ENCODE measurements at places on chromosomes 5 and 9. TPM values are rescaled to one million over a fixed set of nuclear protein-coding genes. Genes with fewer than 3 reads are reported as not detected.
A peak's percentile ranks its signal among the peaks of the same experiment; 100 is the strongest.

GRCh38 chr5:1008451-1009358, at the start of gene NKD2:
Gene NKD2 (plus strand): TSS chr5:1008802. CDS start chr5:1009058, 256 bp downstream.
- peak; percentile 36 for DNase-seq

GRCh38 chr9:79193001-79193400, 378.8 kb upstream of the TLE4 start:
- DNase-seq, result no peak

DNA sequence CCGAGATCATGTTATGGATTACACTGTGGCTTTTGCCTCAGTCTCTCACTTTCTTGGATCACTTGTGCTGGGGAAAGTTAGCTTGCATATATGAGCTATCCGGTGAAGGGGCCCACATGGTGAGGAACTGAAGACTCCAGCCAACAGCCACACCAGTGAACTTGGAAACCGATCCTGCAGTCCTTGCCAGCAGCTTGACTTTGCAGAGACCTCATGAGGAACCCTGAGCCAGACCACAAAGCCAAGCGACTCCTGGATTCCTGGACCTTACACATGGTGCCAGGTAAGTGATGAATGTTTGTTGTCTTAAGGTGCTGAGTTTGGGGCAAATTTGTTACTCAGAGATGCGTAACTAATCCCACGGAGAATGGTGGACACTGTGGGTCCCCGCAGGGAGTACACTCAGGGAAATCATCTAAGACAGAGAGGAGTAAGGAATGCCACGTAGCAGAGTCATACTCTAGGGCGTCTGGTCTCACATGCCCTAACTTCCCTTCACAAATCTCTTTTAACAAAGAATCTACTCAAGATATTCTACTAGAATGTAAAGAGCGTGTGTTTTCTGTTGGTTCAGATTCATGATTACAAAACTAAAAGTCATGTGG, 76.5 kb upstream of the PJA2 start:
- no peak for DNase-seq

GRCh38 chr5:102865171-102865509, 110.0 kb downstream of the PAM start:
- DNase-seq, result no peak

GRCh38 chr5:81606150-81606549, 144.7 kb downstream of the SSBP2 start:
- DNase-seq, result no peak

- no peak for DNase-seq
Measured at GRCh38 chr9:115116421-115117284, 1.3 kb downstream of the TNC start.

DNA sequence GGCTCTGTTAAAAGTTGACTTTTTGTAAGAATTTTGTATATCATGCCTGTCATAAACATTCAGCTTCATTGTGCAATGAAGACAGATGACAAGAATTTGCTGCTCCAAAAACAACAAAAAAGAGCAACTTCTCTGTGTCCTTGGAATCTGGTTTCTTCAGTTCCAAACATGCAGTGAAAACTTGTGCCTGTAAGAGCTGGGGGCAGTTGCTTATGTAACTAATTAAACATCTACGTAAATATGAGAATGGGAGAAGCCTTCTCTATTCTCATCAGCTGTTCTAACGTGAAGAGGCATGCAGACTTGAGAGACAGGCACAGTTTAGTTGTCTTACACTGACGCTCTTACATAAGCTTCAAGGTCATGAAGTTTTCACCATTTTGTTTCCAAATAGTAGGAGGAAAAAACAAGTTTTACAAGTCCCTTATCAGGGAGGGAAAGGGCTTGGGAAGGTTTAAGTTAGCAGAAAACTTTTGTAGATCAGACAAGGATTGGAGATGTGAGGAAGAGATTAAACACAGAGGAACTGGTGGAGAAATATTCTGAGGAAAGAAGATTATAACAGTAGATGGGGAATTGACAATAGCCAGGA, 170.4 kb downstream of the RFK start:
- DNase-seq, result no peak

GRCh38 chr9:127567035-127567729, 44.9 kb upstream of the STXBP1 start:
- no peak for DNase-seq

- DNase-seq, result no peak
Measured at GRCh38 chr5:994821-995220, 13.8 kb upstream of the NKD2 start.

GRCh38 chr5:181204826-181205760, at the start of gene TRIM7:
Gene TRIM7 (minus strand): TSS chr5:181205196. CDS start chr5:181205110, 86 bp downstream.
- DNase-seq, result no peak

DNA sequence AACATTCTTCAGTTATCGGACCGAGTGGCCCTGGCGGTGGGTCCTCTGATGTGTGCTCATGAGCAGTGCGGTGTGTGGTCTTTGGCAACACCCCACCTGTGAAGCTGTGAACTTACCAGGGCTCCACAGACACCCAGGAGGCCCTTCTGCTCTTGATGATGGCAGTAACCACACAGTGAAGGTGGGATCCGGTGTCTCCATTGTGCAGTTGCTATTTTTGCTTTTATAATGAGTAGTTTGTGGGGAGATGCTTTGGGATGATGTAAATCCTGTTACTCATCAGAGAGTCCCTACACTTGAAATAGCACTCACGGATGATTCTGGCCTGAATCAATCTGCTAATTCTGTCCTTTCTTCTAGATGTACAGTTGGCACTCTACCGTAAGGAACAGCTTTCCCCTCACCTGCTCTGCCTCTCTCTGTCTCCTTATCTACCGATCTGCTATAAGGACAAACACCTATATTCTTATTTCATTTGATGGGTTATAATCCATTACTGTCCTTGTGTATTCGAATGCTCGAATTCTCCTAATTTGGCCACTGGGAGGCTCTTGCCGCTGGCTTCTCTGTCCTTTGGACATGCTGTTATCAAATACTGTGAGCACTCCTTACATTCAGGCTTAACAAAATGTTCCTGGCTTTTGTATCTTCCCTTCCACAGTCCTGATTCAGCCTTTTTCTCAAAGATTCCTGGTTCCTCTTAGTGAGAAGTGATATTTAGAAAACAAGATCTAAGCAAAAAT, 20.2 kb downstream of the ATPSCKMT start:
- no peak for DNase-seq

GRCh38 chr5:176837707-176838115, 27.4 kb downstream of the UNC5A start:
- peak; percentile 38 for DNase-seq

- no peak for DNase-seq
Measured at GRCh38 chr5:147073098-147073497, 161.7 kb upstream of the STK32A start.

- DNase-seq, result no peak
Measured at GRCh38 chr9:107404161-107404560, 85.4 kb downstream of the KLF4 start.

GRCh38 chr5:107574287-107574686, 96.5 kb downstream of the EFNA5 start:
- no peak for DNase-seq

DNA sequence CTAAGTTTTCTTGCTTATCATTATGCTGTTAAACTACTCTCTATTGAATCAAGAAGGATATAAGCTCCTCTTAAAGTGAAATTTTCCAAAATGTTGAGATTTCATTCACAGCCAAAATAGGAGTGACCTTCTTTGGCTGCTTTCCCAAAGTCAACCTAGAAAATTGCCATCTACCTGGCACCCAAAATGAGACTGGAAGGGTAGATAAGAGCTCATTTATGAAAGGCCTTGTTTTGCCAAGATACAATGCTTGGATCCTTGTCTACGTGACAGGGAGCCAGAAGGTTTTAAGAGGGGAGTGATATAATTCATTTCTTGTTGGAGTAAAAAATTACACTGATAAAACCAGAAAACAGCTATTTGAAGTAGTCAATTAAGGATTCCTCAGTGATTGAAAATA, 287.1 kb downstream of the IZUMO3 start:
- DNase-seq, result no peak

DNA sequence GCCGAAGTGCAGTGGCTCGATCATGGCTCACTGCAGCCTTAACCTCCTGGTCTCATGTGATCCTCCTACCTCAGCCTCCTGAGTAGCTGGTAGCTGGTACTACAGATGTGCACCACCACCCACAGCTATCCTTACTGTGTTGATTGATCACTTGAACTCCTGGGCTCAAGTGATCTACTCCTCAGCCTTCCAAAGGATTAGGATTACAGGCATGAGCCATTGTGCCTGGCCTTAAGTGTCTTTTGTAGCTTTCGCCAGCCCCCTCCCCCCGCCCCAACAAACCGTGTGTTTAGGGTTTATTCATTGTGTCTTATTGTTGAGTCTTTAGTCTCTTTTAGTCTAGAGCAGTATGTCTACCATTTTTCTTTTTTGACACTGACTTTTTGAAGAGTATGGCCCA, 33.1 kb downstream of the SPIN1 start:
- no peak for DNase-seq

- DNase-seq, result no peak
Measured at GRCh38 chr5:100840370-100840769, 62.7 kb downstream of the ST8SIA4 start.

DNA sequence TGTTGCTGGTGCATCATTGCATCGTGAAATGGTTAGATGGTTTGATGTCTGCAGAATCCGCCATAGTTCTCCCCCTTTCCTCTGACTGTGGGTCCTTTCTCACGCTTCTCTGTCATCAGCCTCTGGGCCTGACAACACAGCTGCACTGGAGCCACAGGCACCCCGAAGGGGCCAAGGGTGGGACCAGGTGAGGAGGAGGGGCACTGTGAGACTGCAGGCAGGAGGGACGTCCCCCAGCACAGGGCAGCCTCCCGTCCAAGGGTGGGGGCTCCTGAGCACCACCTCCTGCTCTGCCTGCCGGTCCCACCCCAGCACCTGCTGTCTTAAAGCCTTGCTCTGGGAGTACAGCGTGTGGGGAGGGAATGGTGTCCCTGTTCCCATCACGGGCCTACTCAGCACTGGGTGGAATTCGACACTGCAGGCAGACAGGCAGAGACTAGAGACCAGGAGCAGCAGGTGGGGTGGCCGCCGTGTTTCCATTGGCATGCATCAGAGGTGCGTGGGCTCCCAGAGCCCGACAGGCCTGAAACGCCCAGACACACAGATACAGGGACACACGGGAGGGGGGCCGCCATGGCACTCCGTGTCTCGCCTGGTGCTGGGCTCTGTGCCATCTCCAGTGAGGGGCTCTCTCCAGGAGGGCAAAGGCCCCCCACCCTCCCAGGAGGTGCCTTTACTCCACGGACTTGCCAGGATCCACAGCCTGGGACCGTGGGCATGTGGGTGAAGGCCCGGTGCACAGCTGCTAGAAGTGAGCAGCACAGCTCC, 15.0 kb downstream of the CACNA1B start:
- no peak for DNase-seq

The PCDHGA3 gene
- not detected for total RNA-seq

The FRMD3 gene
- total RNA-seq, result 0.43 TPM

The WDR38 gene
- total RNA-seq, result not detected

The CTNNAL1 gene
- total RNA-seq, result 5.6 TPM
